Articular chondrocyte of knee joint (primary cell): ENCODE measurements at places on chromosomes 3 and 15. TPM values are rescaled to one million over a fixed set of nuclear protein-coding genes. Genes with fewer than 3 reads are reported as not detected.

The PCOLCE2 gene
- total RNA-seq, result 102 and 124 TPM in 2 replicates

The PLAAT1 gene
- not detected in 2 replicates for total RNA-seq

The DNAJA4 gene
- 3.4 and 4.2 TPM in 2 replicates for total RNA-seq

The SLC25A36 gene
- total RNA-seq, result 112 and 148 TPM in 2 replicates

The ATR gene
- total RNA-seq, result 26.8 and 35.0 TPM in 2 replicates

The TRANK1 gene
- total RNA-seq, result 24.8 and 28.1 TPM in 2 replicates

The FMN1 gene
- 3.4 and 6.3 TPM in 2 replicates for total RNA-seq

The SLMAP gene
- 50.3 and 61.4 TPM in 2 replicates for total RNA-seq

The SUSD5 gene
- 23.9 and 31.5 TPM in 2 replicates for total RNA-seq

The STIMATE gene
- 10.2 and 12.8 TPM in 2 replicates for total RNA-seq

The CCR9 gene
- total RNA-seq, result not detected in 2 replicates

The CLSTN2 gene
- total RNA-seq, result 0.78 and 11.3 TPM in 2 replicates

The SMAD6 gene
- 86.9 and 91.2 TPM in 2 replicates for total RNA-seq

The INO80 gene
- total RNA-seq, result 24.4 and 24.6 TPM in 2 replicates

The SAMMSON gene
- total RNA-seq, result not detected in 2 replicates

The PRSS50 gene
- under 0.01 TPM in 1 of 2 replicates, not detected in the other for total RNA-seq

The GP5 gene
- total RNA-seq, result under 0.01 and 0.13 TPM in 2 replicates

The IDH2 gene
- 70.0 and 79.3 TPM in 2 replicates for total RNA-seq

The CCDC39 gene
- total RNA-seq, result 0.13 TPM in 1 of 2 replicates, not detected in the other

The LARP6 gene
- total RNA-seq, result 56.9 and 72.1 TPM in 2 replicates

The CPNE4 gene
- not detected in 2 replicates for total RNA-seq

The TICRR gene
- 2.4 and 2.9 TPM in 2 replicates for total RNA-seq

The PPP1R14D gene
- total RNA-seq, result not detected in 2 replicates

The RYR3 gene
- not detected in 2 replicates for total RNA-seq

The LRTM1 gene
- not detected in 2 replicates for total RNA-seq

The LTF gene
- total RNA-seq, result 0.26 TPM in 1 of 2 replicates, not detected in the other

The GATM gene
- 0.39 and 0.76 TPM in 2 replicates for total RNA-seq

The DVL3 gene
- 23.5 and 27.4 TPM in 2 replicates for total RNA-seq

The YEATS2 gene
- total RNA-seq, result 29.4 and 36.6 TPM in 2 replicates

The ECE2 gene
- total RNA-seq, result not detected in 2 replicates

The HTD2 gene
- 9.9 and 14.3 TPM in 2 replicates for total RNA-seq

The NMB gene
- total RNA-seq, result 2.9 and 5.8 TPM in 2 replicates

The MYL3 gene
- total RNA-seq, result 0.65 TPM in 1 of 2 replicates, not detected in the other

The DPPA2 gene
- total RNA-seq, result not detected in 2 replicates

The CCR4 gene
- total RNA-seq, result not detected in 2 replicates

The LINGO1 gene
- total RNA-seq, result 0.11 and 0.13 TPM in 2 replicates

The EEF1AKMT4 gene
- total RNA-seq, result 2.0 and 2.4 TPM in 2 replicates

The THPO gene
- 0.76 and 0.78 TPM in 2 replicates for total RNA-seq

The ZNF148 gene
- total RNA-seq, result 48.1 and 53.5 TPM in 2 replicates

The MYLK gene
- total RNA-seq, result 290 and 324 TPM in 2 replicates

The STRIT1 gene
- not detected in 2 replicates for total RNA-seq

The NR2E3 gene
- not detected in 2 replicates for total RNA-seq

The EIF1B gene
- 24.4 and 25.7 TPM in 2 replicates for total RNA-seq

The GUCA1C gene
- not detected in 2 replicates for total RNA-seq

The TEX55 gene
- total RNA-seq, result not detected in 2 replicates

The AHSG gene
- total RNA-seq, result 0.11 TPM in 1 of 2 replicates, not detected in the other

The GAP43 gene
- 0.39 and 0.65 TPM in 2 replicates for total RNA-seq

The FAM107A gene
- 0.11 and 0.13 TPM in 2 replicates for total RNA-seq

The ZNF620 gene
- 1.2 and 1.6 TPM in 2 replicates for total RNA-seq

The GOLGA8J gene
- 0.22 and 0.52 TPM in 2 replicates for total RNA-seq

The FGF12 gene
- total RNA-seq, result not detected in 2 replicates

The NR1I2 gene
- total RNA-seq, result 0.11 and 0.13 TPM in 2 replicates
